ENCODE measurements at places on chromosomes 1 and 21. TPM values are rescaled to one million over a fixed set of nuclear protein-coding genes. Genes with fewer than 3 reads are reported as not detected.

The AKT3 gene
- total RNA-seq = 87.3 TPM

The TNFRSF8 gene
- total RNA-seq = 1.9 TPM

The RNU1-1 gene
- 3,428 TPM for total RNA-seq

The FAM72D gene
- 3.0 TPM for total RNA-seq

The S100A2 gene
- not detected for total RNA-seq

The SIM2 gene
- total RNA-seq = 17.1 TPM

- peak overlapping the region; percentile 99 for H3K4me3 ChIP-seq
- peaks cover 47% of the 10 kb centered on the region for H3K27me3 ChIP-seq
- DNase-seq = no peak
- peaks cover 77% of the 10 kb centered on the region for H3K4me1 ChIP-seq
Measured at GRCh38 chr1:118986555-118987467, 1.3 kb downstream of the TBX15 start.

DNA sequence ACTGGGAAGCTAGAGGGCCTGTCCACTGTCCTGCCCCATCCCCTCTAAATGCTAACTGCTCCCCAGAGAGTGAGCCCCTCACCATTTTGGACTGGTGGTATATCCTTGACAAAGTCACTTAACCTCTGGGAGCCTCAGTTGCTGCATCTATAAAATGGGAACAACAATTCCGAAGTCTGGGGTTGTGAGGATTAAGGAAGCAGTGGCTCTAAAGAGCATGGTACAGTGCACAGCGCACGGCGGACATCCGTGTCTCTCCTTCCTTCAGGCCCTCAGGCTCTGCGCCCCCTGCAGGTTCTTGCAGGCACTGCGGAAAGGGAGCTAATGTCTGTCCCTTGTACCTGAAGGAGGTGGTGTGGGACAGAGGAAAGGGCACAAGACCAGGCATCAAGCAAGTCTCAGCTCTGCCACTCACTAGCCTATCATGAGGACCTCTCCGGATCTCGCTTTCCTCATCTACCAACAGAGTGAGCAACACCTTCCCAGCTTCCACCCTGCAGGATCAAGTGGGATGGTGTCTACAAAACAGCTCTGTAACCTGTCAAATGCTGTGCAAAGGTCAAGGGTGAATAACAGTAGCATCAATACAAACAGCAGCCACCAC is 20.1 kb downstream of the ECE1 start:
- peaks cover 34% of the 10 kb centered on the region for H3K4me1 ChIP-seq
- H3K27ac ChIP-seq = peak overlapping the region; percentile 44
- peak; percentile 88 for DNase-seq
- H3K36me3 ChIP-seq = peaks cover 57% of the 10 kb centered on the region

DNA sequence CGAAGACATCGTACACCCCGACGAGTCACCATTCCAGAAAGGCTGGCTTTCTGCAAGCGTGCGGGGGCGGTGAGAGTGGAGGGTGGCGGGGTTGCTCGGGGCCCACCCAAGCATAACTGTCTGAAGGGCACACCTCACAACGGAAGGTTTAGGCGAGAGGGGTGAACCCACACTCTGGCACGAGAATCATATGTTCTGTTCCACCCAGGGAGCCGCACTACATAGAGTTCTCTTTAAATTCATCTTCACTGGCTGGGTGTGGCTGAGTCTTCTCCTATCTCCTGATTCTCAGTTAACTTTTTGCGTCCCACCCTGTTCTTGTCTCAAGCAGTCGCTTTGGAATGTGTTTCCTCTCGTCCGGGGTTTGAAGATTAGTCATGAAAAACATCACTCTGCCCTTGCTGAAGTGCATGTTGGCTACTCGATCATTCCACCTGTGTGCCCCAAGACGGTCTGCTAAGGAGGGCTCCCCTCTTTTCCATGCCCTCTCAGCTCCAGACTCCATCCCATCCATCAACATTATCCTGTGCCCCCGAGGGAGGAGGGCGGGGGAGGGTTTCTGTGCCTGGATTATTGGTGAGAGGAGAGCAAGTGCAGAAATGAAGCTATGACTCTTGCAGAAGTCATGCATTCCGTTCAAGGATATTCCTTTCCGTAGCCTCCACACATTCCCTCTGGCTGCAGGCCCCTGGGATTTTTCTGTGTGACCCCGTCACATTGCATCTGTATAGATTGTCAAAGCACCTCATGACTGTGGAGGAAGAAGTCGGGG is 53.5 kb upstream of the CD34 start:
- no peak for DNase-seq
- peaks cover 6% of the 10 kb centered on the region for H3K27me3 ChIP-seq
- H3K27ac ChIP-seq = peak overlapping the region; percentile 57
- H3K4me1 ChIP-seq = peaks cover 33% of the 10 kb centered on the region
- H3K4me3 ChIP-seq = peak overlapping the region; percentile 17
- H3K36me3 ChIP-seq = peaks cover 4% of the 10 kb centered on the region

DNA sequence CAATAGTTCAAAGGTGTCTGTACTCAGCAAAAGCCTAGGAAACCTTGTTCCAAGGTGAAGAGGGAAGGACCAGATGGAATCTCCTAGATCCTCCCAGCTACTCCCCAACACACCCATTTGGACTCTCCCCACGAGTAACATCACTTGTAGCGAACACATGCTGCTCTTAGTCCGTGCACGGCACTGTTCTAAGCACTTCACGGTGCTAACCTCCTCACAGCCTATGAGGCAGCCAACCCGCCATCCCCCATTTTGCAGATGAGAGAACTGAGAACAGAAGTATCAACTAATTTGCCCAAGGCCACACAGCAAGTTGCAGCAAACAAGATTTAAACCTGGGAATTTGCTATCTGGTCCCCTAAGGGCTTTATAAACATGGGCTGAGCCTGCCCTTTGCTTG is 24.3 kb downstream of the MRPL37 start:
- peaks cover 20% of the 10 kb centered on the region for H3K36me3 ChIP-seq
- peaks cover 10% of the 10 kb centered on the region for H3K4me1 ChIP-seq
- no peak overlapping the region for H3K4me3 ChIP-seq
- H3K27me3 ChIP-seq = peaks cover 15% of the 10 kb centered on the region
- no peak for DNase-seq
- H3K27ac ChIP-seq = no peak overlapping the region

DNA sequence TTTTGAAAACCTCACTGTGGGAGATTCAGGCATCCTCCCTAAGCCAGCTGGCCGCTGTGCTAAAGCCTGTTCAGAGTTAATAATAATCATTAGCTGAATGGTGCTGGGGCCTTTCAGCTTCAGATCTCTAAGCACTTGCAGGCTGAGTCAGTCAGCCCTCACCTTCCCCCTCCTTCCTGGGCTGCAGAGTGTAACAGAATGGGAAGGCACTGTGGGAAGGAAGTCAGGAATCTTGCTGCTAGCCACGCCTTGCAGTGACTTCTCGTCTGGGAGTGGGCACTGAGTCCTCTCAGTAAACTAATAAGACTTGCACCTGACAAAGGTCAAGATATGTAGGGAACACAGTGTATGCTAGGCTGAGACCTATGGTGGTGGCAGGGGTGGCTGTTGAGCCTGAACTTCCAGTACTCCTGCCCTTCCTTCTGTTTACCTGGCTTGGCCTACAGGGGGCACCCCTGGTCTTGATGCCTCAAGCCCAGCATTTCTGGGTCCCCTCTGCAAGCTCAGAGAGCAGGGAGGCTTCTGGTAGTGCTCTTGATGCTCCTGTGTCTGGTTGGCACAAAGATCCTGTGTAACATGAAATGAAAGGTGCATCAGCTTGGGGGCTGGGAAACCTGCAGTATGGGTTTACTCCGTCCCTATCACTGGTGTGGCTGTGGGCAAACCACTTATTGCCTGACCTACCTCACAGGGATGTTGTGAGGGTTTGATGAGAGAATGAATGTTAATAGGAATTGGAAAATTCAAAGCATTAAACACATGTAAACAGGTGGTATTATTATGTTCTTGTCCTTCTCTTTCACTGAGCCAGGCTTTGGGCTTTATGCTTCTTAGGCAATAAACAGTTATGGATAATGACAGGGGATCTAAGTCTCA is 6.0 kb downstream of the CYB561D1 start:
- DNase-seq = peak; percentile 62
- H3K27ac ChIP-seq = no peak overlapping the region
- H3K36me3 ChIP-seq = peaks cover 13% of the 10 kb centered on the region
- H3K4me1 ChIP-seq = peaks cover 2% of the 10 kb centered on the region
- H3K27me3 ChIP-seq = peaks cover 2% of the 10 kb centered on the region

- H3K27me3 ChIP-seq = no peaks in the 10 kb centered on the region
- H3K27ac ChIP-seq = no peak overlapping the region
- no peak for DNase-seq
- no peak overlapping the region for H3K4me3 ChIP-seq
- H3K36me3 ChIP-seq = no peaks in the 10 kb centered on the region
Measured at GRCh38 chr1:110686188-110686587, 11.4 kb upstream of the KCNA3 start.

- H3K4me3 ChIP-seq = no peak within 1 kb of the TSS
- peaks cover 30% of the 10 kb centered on the region for H3K36me3 ChIP-seq
- H3K27me3 ChIP-seq = peaks cover 1% of the 10 kb centered on the region
- no peaks in the 10 kb centered on the region for H3K4me1 ChIP-seq
- DNase-seq = no peak
Measured at GRCh38 chr1:75796376-75797272, at the start of gene MSH4. TSS of gene MSH4 (plus strand) at chr1:75796882. CDS start at chr1:75796986, 104 bp downstream.

- H3K27me3 ChIP-seq = peaks cover 1% of the 10 kb centered on the region
- no peaks in the 10 kb centered on the region for H3K36me3 ChIP-seq
- DNase-seq = no peak
- H3K4me3 ChIP-seq = no peak overlapping the region
- H3K27ac ChIP-seq = no peak overlapping the region
Measured at GRCh38 chr1:78519446-78519845, 28.7 kb downstream of the PTGFR start.

GRCh38 chr1:201630582-201630981 is 91.7 kb downstream of the NAV1 start:
- peaks cover 38% of the 10 kb centered on the region for H3K36me3 ChIP-seq
- DNase-seq = no peak
- H3K27ac ChIP-seq = no peak overlapping the region
- peaks cover 14% of the 10 kb centered on the region for H3K4me1 ChIP-seq
- H3K4me3 ChIP-seq = no peak overlapping the region
- H3K27me3 ChIP-seq = peaks cover 7% of the 10 kb centered on the region

DNA sequence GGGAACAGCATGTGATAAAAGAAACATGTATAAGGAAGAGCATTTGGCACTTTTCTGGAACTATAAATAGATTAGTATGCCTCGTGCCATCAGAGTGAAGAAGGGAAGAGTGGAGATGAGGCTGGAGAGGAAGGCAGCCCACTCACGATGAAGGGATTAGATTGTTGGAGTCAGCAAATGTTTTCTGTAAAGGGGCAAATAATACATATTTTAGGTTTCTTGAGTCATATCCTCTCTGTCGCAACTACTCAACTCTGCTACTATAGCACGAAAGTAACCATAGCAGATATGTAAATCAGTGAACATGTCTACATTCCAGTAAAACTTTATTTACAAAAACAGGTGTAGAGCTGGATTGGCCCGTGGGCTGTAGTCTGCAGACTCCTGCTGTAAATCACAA is 147.8 kb downstream of the TENT5C start:
- DNase-seq = no peak
- H3K27me3 ChIP-seq = no peaks in the 10 kb centered on the region
- H3K4me1 ChIP-seq = no peaks in the 10 kb centered on the region
- H3K36me3 ChIP-seq = no peaks in the 10 kb centered on the region
- H3K4me3 ChIP-seq = no peak overlapping the region
- no peak overlapping the region for H3K27ac ChIP-seq
